NCI-H1694 treated with DMSO at 0.1 percent for 48 hours (cell line): ENCODE measurements at places on chromosomes 13 and 19.

GRCh38 chr19:2423071-2423914 is 4.1 kb downstream of the TIMM13 start:
- peak; percentile 45 for DNase-seq

DNA sequence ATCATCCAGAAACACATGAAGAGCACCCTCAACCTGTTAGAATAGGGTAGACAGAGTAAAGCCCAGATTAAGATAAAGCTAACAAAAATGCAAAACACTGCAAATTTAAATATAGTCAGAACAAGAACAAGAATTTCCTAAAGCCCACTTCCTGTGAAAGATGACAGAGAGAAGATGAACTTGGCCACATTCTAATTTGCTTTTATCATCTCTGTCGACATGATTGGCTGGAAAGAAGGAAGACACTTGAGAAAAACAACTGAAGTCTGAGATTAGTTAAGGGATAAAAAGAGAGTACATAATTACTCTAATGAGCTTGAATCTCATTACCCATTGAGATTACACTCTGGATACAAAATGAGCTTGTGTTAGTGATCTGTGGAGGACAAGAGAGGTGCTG is 537.6 kb downstream of the KLF5 start:
- DNase-seq: no peak

DNA sequence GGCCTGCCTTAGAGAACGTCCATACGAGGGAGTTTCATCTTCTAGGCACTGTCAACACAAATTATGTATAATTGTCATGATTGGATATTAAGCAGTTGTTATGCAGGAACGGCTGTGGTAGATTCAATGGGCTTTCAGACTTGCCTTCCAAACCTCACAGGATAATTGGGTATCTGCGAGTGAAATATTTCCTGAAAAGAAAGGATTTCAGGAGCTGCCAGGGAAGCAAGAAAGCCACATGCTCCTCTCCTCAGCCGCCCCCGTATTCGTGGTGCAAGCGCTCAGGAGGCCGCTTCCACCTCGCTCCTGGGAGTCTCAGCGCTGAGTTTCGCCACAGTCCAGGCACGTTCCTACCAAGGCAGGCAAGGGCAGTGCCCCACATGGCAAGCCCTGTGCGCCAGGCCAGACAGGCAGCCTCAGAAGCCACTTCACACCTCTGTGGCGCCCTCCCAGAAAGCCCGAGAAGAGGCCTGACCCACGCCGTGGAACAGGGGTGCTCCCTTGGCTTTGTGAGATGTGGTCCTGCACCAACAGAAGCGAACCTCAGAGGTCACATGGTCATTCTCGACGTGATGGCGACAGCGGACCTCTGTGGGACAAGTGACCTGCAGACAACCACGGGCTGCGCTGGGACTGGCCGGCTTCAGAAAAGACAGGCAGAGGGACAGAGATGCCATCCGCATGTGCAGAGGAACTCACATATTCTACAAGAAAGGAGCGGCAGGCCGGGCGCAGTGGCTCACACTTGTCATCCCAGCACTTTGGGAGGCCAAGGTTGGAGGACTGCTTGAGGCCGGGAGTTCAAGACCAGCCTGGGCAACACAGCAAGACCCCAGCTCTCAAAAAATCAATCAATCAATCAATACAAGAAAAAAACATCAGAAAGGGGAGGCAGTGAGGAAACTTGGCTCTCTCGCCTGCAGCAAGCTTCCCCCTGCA is 41.4 kb downstream of the CEBPG start:
- DNase-seq: no peak

GRCh38 chr19:35533822-35534392 is 651 bp downstream of the GAPDHS start:
- DNase-seq: no peak

GRCh38 chr19:47255879-47256692 is at the start of gene CCDC9:
Gene CCDC9, plus strand, starts transcription at chr19:47256525. Its CDS starts 1,876 bp downstream, at chr19:47258401.
- DNase-seq: peak; percentile 96

GRCh38 chr13:107715496-107715895 is 499.8 kb downstream of the LIG4 start:
- no peak for DNase-seq

- no peak for DNase-seq
These were observed 717 bp upstream of the NALCN start for GRCh38 chr13:101417043-101417406.

GRCh38 chr13:45289936-45290563 is 50.9 kb downstream of the TPT1 start:
- DNase-seq: no peak

- DNase-seq: no peak
These were observed 25.7 kb upstream of the FREM2 start for GRCh38 chr13:38661010-38661675.

DNA sequence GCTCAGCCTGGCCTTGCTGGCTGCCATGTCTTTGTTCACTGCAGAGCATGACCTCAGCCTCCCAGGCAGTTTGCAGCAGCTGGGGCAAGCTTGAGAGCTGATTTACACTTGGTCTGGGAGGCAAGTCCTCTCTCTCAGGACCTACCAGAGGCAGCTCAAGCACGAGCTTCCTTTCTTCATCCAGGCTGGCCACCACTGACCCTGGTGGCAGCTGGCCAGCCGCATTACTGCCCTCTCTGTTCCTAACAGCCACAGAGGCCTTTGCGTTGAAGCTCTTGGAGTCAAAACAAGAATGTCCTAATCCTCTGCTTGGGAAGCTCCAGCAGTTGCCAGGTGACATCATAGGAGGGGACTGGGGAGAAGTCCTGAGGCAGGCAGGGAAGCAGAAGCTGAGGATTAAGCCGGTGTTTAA is 85.7 kb downstream of the NUFIP1 start:
- DNase-seq: no peak

- DNase-seq: no peak
These were observed 7.5 kb downstream of the PLA2G4C start for GRCh38 chr19:48102870-48103751.

- DNase-seq: no peak
These were observed 49.1 kb downstream of the MZT1 start for GRCh38 chr13:72678312-72678711.

- no peak for DNase-seq
These were observed 4.2 kb downstream of the PTGIR start for GRCh38 chr19:46620716-46621115.

DNA sequence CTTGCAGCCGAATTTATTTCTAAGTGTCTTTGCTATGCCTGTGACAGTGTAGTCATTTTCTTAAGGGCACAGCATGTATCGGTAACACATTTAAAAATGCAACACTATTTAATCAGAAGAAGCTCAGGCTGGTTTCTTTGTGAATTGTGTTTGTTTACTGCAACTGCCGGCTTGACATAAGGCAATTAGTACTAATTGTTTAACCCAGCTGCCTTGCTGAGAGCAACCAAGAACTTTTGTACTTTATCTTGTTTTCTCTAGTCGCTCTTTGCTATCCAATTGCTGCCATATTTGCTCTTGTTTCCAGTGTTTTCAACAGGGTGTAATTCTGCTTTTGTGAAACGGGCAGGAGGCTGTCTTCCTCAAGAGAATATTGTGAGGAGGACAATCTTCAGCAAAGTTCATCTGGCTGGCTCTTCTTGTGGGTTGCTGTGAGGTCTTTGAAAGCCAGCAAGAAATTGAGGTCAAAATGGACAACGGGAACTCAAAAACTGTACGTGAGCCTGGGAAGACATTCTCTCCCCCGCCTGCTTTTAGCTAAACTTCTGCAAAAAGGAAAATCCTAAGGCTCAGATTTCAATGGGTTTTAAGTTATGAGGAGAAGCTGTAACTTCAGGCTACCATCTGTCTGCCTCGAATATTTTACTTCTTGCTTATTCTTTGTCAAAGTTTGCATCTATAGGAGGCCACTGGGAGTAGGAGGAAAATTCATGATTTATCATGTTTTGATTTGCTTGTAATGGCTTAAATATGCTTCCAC is 75.8 kb upstream of the TSHZ3 start:
- no peak for DNase-seq

DNA sequence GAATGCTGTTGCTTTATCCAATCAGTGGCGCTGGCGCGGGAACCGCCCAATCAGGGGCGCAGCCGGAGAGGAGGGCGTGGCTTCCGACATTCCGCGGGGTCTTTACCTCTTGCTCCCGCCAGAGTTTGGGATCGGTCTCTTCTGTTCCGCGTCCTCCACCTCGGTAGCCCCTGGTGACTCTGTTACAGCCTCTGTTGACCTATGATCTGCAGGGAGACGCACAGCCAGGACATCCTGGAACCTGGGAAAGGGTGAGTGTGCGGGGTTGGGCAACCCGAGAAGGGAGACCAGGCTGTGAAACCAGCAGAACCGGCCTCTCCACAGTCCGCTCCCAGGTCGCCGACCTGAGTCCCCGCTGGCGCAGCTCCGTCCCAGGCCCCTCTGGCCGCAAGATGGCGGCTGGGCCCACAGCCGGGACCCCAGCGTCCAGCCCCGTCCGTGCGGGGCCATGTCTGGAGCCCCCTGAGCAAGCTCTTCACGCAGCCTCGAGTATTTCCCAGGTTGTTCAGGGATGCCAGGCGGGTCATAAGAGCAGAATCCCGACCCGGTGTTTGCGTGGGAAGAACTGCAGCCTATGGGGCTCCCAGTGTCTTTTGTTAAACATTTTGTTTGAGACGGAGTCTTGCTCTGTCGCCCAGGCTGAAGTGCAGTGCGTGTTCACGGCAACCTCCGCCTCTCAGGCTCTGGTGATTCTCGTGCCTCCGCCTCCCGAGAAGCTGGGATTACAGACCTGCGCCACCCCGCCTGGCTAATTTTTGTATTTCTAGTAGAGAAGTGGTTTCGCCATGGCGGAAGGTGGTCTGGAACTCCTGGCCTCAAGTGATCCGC is 4.4 kb upstream of the ZNF681 start:
- DNase-seq: no peak
